G401 (cell line): ENCODE measurements at places on chromosomes 12 and 14. TPM values are rescaled to one million over a fixed set of nuclear protein-coding genes. Genes with fewer than 3 reads are reported as not detected.

The ANKS1B gene
- total RNA-seq = not detected in 2 replicates

The FOXN4 gene
- total RNA-seq = 0.43 and 0.78 TPM in 2 replicates

The TTC8 gene
- total RNA-seq = 32.2 and 40.1 TPM in 2 replicates

The LRP10 gene
- 37.1 and 41.5 TPM in 2 replicates for total RNA-seq

The GZMB gene
- not detected in 2 replicates for total RNA-seq
